ENCODE measurements at places on chromosomes 5 and 9. TPM values are rescaled to one million over a fixed set of nuclear protein-coding genes. Genes with fewer than 3 reads are reported as not detected.

GRCh38 chr9:113364951-113365350 lies 11.8 kb downstream of the HDHD3 start:
- no peak for DNase-seq

- no peak for DNase-seq
These were observed 8.7 kb upstream of the RANBP6 start for GRCh38 chr9:6024035-6024554.

GRCh38 chr9:71769175-71770161 lies 1.2 kb upstream of the CEMIP2 start:
- peak; percentile 86 for DNase-seq

GRCh38 chr9:93107151-93107824 lies 11.3 kb downstream of the CARD19 start:
- no peak for DNase-seq

- no peak for DNase-seq
These were observed 276.0 kb downstream of the FSTL4 start for GRCh38 chr5:133336121-133336968.

The SV2C gene
- 0.44 TPM for total RNA-seq

The SEC61B gene
- 39.8 TPM for total RNA-seq

DNA sequence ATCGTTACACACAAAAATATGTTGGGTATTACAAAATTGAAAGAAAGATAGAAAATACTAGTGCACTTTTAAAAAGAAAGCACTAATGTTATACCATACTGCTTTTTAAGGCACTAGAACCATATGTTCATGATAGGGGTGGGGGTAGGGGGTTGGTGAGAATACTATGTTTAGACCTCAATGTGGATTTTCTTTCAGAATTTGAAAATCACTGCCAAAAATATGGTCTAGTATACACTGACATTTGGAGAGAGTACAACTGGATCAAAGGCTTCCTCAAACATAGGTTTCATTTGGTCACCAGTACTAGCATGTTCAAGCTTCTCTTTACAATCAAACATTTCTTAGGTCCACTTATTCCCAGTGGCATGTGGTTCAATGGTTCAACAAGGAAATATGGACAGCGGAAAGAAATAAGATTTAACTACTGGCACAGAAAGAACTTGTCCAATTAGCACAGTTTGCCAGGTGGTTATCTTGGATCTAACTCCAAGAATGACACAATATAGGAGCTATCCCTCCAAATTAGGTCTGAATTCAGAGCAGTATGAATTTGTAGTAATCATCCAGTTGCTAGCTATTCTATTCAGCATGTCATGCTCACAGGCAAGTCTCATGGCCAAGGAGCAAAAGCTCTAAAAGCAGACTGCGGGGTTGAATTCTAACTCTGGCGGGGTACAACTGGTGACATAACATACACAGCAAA lies 139.3 kb downstream of the SLC24A2 start:
- DNase-seq = no peak

DNA sequence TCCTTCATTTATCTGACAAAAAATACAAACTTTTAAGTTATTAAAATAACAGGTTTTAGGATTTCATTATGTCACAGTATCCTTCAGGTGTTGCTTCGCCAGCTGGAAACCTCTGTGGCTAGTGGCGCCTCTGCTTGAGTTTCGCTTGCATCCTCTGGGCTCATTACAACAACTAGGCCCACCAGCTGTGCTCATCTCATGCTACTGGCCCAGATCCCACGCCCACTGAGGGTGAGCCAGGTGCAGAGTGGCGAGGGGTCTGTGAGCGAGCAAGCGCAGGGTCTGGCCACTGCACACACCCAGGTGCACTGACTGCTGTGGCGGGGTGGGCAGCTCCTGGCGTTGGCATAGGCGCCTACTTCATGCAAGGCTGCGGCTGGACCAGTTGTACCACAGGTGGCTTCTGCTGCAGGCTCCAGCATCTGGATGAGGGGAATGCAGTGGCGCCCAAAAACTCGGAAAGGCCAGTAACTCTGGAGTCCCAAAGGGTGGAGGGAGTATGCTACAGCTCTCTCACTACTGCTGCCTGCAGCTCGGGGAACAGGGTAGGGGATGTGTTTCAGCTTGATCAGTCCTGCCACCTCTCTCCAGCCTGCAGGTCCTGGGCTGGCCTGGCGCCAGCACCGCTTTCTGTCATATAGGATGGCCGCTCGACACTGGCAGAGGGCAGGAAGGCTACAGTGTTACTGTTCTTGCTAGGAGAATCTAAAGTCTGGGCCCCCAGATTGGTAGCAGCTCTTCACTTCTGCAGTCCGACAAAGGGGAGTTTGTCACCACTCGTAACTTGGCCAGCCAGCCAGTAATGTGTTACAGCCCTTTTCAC lies 452.1 kb downstream of the TUSC1 start:
- no peak for DNase-seq

DNA sequence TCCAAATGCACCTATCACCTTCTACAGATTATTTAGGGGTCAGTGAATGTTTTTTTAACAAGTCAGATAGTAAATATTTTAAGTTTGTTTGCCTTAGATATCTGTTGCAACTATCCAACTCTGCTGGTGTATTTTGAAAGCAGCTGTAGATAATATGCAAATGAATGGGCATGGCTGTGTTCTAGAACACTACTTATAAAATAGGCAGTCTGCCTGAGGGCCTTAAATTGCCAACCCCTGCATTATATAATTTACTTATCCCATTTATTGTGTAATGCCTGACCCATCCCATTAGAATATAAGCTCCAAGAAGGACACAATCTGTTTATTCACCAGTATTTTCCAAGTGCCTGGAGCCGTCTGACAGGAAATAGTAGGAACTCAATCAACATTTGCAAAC lies 149.0 kb downstream of the TTC39B start:
- no peak for DNase-seq

DNA sequence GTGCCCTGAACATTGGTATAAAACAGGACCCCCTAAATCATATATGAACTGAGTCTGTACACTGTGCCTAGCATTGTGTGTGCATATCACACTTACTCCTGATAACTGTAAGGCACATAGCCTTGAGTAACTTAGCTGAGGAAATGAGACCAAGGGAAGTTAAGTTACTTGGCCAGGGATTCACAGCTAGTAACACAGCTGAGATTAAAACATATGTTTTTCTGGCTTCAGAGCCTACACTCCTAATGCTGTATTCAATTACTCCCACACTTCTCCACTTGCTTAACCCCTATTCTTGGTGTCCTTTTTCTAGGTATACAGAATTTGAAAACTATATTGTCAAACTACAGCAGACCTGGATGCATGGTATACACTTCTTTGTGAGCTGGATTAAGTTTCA lies 12.8 kb downstream of the GHR start:
- no peak for DNase-seq

GRCh38 chr9:96782235-96782634 lies 4.3 kb upstream of the ZNF510 start:
- no peak for DNase-seq

The PRRT1B gene
- not detected for total RNA-seq

GRCh38 chr9:81141961-81142360 lies 547.4 kb downstream of the TLE1 start:
- DNase-seq = no peak

DNA sequence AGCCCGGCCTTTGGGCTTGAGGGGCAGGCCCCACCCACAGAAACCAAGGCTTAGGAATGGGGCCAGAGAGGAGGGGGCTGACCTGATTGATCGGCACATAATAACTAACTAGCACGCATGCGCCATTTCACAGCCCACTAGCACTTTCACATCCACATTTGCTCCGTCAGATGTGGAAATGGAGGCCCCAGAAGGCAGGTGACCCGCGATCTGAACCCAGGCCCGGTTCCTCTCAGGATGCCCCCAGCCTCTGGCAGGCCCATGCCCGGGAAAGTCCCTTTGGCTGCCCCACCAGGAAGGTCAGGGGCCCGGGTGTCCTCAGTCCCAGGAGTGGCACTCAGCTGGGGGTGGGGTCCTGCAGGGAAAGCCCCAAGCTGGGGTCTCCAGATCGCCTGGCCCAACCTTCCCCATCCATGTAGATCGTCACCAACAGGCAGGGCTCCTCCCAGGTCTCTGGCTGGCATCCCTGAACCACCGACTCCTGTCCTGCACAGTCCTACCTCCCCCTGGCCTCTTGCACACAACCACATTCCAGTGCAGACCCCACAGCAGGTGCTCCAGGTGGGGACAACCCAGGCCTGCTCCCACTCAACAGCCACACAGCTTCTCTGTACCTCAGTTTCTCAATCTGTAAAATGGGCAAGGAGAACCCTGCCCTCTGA lies 46.7 kb downstream of the VAV2 start:
- DNase-seq = peak; percentile 6

DNA sequence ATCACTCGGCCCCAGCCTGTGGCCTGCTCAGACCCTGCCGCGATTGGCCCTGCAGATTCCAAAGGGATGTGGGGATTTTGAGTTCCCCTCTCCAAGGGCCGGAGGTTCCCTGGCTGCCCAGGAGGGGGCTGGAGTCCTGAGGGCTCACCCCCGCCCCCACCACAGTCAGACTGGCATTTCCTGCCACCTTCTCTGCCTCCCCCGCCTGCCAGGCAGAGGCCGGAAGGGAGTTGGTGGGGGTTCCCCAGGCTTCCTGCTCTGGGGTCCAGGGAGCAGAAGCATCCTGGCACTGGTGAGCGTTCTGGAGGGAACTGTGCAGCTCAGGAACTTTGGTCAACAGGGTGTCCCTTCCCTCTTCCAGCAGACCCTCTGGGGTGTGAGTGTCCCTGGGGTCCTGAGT lies 70.6 kb downstream of the RXRA start:
- no peak for DNase-seq

The PRDM9 gene
- total RNA-seq = not detected

The SMIM33 gene
- total RNA-seq = not detected

- no peak for DNase-seq
These were observed 70.9 kb downstream of the SETX start for GRCh38 chr9:132283863-132284262.

The ADAMTS19 gene
- 0.38 TPM for total RNA-seq

DNA sequence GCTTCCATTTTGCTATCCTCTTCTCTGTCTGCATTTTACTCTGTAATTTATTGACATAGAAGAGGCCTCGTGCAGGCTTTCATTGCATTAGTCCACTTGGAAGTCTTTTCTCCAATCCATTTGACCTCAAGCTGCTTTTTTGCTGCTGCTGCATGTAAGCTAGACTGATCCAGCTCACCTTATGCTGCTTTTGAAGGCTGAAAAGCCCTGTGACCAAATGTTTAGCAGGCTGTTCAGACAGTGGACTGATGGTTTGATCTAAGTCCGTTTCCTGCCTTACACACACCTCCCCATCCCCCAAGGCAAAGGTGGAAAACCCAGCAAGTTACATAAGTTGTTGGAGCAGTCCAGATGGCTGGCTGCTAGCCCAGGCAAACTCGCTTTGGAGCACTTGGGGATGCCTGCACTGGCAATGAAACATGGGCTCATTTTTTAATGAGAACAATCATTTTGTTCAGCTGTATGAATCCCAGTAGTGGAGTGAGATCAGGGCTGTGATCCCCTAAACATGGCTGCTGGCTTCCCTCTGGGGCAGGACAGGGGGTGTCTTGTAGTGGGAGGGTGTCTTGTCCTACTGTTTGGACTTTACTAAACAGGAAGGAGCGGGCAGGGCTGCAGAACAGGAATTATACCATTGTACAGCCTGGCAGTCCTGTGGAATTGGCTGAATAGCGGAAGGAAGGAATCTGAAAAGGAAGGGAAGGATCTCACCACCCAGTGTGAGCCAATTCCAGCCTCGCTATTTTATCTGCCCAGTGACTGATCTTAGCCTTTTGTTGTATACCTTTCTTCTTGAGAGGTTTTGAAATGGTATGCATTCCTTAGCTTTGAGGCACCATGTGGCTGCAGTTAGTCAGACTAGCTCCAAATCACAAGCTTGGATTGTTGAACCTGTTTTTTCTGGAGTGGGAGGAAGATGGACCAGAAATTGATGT lies 212.0 kb downstream of the ARHGAP26 start:
- DNase-seq = peak; percentile 84

DNA sequence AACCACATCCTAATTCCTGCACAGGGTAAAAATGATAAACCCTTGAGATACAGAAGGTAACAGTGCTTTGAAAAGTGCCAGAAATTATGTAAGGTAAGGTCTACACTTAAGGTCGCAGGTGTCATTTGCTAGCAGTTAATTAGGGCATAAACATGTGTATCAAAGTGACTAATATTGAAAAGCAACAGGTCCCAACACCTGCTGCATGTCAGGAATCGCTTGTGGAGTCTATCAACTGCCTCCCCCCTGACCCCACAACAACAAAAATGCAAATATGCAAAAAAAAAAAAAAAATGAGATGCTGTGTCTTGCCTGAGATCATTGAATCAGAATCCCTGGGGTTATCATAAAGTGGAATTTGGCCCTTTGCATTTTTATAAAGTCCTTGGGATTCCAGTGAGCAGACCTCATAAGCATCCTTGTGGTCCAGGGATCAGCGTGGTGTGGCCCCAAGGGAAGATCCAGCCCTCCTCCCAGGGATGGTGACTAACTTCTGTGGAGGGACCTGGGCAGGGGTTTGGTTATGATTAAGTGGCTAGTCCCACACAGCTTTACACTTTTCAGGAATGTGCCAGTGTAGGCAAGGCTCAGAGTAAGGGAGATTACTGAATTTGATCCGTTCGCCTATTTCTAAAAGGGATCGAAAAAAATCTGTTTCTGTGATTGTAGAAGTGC lies 92.5 kb upstream of the TNFSF8 start:
- no peak for DNase-seq

- no peak for DNase-seq
These were observed 42.4 kb upstream of the MACIR start for GRCh38 chr5:103216137-103216536.

DNA sequence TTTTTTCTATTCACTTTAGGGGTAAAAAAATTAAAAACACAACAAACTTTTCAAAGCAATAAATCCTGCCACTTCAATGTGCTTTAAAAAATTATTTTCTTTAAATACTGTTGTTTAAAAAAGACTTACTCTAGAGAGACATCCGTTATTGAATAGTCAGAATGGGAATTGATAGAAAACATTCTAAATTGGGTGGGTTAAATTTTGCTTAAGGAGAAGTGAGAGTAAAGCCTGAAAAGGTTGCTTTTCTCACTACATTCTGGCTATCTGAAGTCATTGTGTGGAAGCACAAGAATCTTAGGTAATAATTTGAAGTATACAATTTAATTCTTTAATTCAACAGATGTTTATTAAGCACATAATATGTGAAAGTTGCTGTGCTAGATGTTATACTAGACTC lies 509.3 kb downstream of the NR2F1-AS1 start:
- DNase-seq = no peak

GRCh38 chr9:12815888-12816287 lies 41.1 kb downstream of the LURAP1L start:
- DNase-seq = no peak

DNA sequence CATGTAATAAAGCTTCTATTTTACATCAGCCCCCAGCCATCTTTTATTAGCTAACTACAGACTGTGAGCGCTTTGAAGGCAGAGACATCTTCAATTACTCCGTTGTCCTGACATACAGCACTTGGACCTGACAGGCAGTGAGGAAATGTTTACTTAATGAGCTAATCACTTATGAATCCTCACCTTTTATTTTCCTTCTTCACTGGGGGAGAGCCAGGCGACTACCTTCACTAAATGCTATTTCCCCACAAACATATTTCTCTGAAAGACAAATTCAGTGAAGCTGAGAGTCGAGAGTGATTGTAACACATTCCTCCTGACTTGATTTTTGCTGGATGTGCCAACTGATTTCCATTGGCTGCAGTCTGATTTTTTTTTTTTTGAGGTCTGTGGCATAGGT lies 192.1 kb upstream of the CLINT1 start:
- no peak for DNase-seq

Data from left ventricle myocardium inferior (tissue), 1 donor.